ENCODE measurements at places on chromosomes 16 and 17.

GRCh38 chr17:74805591-74805991, 29.4 kb upstream of the NAT9 start:
- DNase-seq, result no peak

DNA sequence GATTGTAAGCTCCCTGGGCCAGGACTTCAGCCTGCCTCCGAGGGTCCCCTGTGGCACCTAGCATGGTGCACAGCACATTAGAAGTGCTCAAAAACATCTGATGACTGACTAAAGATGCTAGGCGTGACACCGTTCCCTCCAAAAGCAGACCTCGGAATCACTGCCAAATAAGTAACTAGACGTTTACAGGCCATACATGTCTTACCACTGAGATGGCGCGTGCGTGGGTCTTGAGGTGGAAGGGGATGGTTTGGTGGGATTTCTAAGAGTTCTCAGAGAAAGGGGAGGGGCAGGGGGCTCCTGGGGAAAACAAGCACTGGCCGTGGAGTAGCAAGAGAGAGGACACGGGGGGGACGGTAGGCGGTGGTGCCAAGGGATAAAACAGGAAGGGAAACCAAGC, 12.4 kb downstream of the MPO start:
- DNase-seq, result no peak

DNA sequence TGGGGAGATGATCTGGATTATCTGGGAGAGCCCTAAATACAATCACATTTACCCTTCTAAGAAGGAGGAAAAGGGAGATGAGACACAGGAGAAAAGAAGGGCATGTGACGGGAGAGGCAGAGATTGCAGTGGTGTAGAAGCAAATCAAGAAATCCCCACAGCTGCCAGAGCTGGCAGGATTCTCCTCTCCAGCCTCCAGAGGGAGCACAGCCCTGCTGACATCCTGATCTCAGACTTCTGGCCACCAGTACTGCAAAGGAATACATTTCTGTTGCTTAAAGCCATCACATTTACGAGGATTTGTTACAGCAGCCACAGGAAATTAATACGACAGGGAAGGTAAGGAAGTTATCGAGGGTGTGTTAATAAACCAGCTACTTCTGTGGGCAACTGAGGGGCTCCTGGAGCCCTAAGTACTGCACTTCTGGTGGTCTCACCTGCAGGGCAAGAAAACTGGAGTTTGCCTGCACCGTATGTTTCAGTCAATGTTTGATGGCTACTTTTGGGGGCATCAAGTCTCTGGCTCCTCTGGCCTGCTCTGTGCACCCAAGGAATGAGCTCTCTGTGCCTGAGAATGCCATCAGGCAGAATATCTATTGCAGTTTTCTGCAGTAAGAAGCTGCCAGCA, 22.9 kb upstream of the CDH13 start:
- DNase-seq, result no peak

DNA sequence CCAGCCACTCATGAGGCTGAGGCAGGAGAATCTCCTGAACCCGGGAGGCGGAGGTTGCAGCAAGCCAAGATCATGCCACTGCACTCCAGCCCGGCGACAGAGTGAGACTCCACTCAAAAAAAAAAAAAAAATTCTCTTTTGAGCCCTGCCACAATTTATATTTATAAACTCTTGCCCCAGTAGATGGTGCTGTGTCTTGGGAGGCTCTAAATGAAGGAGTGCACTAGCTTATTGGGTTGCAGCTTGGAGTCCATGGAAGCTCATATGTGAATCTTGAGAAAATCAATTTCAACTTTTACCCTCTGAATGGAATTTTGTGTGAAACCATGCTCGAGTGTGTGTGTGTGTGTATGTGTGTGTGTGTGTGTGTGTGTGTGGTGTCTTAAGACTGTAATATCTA, 420.1 kb downstream of the HS3ST4 start:
- DNase-seq, result no peak

GRCh38 chr17:40290629-40291280, 3.1 kb downstream of the CDC6 start:
- DNase-seq, result no peak

DNA sequence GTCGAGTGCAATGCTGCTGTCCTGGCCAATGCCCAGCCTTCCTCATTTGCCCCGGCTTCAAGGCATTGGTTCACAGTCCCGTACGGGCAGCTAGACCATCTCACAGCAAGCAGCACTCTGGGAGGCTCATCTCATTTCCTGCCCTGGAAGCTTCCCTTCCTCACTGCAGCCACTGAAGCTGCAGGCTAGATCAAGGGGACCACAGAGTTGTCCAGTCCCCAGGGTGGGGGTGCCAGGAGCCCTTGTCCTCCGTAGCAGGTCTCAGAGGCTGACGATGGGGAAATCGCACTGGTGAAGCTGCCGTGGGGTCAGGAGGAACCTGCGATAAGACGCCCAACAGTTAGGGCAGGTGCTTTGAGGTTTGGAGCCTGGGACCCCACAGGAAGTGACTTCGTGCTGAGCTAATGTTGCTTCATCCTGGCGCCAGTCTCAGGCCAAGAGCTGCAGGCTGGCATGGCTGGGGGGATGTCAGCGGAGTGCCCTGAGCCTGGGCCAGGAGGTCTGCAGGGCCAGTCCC, at the start of gene SPNS3:
Gene SPNS3 (plus strand): TSS at position 426 of the 517 bp plus-strand sequence. CDS start 28 bp downstream, at position 454.
- no peak for DNase-seq
